Activated CD8-positive, alpha-beta memory T cell treated with anti-CD3 and anti-CD28 coated beads for 1 hour (primary cell): ENCODE measurements at places on chromosomes 12 and 14.

DNA sequence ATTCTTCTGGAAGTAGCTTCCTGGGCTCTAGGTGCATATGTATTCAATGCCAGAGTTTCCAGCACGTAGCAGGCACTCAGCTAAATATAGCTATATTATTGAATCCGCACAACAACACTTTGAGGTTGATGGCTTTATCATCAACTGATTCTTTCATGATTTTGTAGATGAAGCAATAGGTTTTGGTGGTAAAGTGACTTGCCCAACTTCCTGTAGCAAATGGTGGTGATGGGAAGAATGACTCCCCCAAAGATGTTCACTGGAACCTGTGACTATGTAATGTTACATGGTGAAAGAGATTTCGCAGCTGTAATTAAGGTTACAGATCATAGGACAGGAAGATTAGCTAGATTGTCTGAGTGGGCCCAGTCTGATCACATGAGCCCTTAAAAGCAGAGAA, 3.2 kb downstream of the TDRD9 start:
- no peak for DNase-seq

DNA sequence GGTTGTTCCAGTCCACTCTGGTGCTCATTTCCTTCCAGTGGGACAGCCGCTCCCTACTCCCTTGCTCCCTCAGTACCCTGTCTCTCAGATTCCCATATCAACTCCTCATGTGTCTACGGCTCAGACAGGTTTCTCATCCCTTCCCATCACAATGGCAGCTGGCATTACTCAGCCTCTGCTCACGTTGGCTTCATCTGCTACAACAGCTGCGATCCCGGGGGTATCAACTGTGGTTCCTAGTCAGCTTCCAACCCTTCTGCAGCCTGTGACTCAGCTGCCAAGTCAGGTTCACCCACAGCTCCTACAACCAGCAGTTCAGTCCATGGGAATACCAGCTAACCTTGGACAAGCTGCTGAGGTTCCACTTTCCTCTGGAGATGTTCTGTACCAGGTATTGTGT, 69.9 kb downstream of the RAD52 start:
- no peak for DNase-seq

- DNase-seq, result no peak
Observed at GRCh38 chr12:2239381-2239871, 186.6 kb downstream of the CACNA1C start.

GRCh38 chr14:99382781-99383471, 97.7 kb downstream of the SETD3 start:
- no peak for DNase-seq

- DNase-seq, result peak; percentile 48
Observed at GRCh38 chr12:110403976-110404682, 621 bp upstream of the ANAPC7 start.

- DNase-seq, result no peak
Observed at GRCh38 chr12:111248236-111249017, 120.5 kb downstream of the PHETA1 start.

- no peak for DNase-seq
Observed at GRCh38 chr14:65772921-65773574, 360.5 kb downstream of the FUT8 start.

- DNase-seq, result no peak
Observed at GRCh38 chr14:79351011-79351410, 860.3 kb downstream of the DIO2 start.

DNA sequence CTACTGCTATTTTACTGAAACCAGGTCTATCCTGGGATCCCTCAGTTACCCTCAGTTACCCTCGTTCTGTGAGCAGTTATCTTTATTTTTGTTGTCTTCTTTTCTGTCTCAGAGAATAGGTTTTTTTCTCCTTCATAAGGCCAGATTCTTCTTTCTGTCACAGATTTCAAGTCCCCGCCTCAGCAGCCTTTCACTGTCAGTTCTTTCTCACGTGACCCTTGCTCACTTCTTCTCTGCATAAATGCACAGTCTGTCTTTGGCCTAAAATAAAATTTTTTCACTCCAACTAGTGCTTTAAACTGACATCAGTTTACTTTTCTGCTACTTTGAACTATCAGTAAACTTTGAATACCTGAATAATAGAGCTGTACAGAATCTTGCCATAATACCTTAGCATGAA, 299.7 kb downstream of the ERC1 start:
- DNase-seq, result no peak

- DNase-seq, result no peak
Observed at GRCh38 chr12:132066345-132066685, 77.8 kb downstream of the DDX51 start.

DNA sequence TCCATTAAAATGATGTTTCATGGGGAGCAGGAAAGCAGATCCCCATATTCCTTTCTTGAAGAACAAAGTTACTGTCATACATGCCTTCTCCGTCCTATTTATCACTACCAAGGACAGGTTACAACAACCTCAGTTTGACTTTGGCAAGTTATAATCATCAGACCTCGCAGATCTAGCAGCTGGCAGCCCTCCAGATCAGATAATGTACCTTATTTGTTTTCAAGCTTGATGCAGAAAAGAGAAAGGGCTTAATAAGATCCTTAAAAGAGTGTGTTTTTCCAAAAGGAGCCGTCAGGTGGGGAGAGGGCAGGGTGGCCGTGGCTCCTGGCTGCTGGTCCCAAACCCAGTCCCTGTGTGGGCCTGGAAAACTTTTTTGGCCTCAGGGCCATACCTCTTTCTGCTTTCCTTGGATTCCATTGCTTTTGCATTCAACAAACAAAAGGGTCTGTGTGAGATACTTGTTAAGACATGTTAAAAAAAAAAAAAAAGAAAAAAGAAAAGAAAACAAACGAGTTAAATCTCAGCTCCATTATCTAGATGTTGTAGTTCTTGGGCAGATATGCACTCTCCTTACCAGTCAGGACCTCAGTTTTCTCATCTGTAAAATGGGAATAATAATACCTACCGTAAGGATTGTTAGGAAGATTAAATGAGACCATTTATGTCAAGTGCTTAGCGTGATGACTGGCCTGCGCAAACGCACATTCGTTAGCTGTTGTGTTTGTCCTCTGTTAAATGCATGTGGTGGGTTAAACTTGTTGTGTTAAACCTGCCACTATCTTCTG, 64.6 kb downstream of the B4GALNT3 start:
- no peak for DNase-seq
